Neural crest cell (in vitro differentiated cells): ENCODE measurements at places on chromosomes 16 and 17.

- DNase-seq: no peak
These were observed 44.6 kb downstream of the MARVELD3 start for GRCh38 chr16:71670537-71670936.

DNA sequence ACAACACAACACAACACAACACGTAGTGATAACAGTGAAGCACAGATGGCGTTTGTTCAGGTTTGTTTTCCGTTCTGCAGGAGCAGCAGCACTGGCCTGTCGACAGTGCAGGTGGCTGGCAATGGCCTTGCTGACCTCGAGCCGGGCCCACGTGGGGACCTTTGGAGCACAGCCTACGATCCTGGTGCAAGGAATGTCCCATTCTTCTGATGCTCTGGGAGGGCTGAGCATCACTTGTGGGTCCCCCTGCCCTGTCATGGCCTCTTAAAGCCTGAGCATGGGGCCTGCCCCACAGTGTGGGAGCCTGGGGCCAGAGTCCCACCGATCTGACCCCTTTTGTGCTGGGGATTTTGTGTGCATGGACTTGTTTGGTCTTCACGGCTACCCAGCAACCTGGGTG, 6.8 kb downstream of the MAP2K3 start:
- DNase-seq: no peak

DNA sequence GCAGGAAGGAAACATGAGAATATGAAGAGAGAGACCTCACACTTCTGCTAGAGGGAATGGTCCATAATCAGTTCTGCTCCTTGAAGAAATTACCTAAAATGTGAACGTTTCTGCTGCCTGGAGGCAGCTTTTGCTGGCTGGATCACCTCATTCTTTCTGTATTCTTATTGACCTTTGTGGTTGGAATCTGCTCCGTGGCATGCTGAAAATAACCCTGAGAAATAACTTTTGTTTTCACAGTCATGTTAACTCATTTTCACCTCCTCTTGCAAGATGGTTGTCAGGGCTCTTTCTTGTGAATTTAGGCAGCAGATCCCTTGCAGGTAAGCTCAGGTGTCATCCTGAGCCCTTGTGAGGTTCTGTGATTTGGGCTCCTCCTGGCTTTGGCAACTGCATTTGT, 70.2 kb downstream of the IRF8 start:
- DNase-seq: no peak

GRCh38 chr17:35906191-35906925, 24.2 kb downstream of the RDM1 start:
- DNase-seq: no peak

DNA sequence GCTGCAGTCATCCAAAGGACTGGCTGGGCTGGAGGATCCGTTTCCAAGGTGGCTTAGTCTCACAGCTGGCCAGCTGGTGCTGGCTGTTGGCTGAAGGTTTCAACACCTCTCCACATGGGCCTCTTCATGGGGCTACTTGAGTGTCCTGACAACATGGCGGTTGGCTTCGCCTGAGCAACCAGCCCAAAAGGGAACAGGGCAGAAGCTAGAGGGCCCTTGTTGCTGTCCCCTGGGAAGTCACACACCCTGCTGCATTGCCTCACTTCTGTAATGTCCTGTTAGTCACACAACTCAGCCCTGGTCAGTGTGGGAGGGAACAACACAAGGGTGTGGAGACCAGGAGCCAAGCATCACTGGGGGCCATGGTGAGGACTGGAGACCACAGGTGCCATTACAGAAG, 36.6 kb downstream of the C16orf78 start:
- no peak for DNase-seq

DNA sequence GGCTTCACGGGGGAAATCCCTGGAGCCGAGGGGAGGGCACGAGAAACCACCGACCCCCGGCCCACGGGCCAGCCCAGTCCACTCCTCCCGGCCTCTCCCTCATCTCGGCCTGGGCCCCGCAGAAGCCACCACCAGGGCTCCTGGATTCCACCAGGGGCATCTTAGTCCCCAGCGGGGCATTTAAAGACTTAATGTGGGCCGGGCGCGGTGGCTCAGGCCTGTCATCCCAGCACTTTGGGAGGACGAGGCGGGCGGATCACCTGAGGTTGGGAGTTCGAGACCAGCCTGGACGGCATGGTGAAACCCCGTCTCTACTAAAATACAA, 24.1 kb upstream of the ABR start:
- no peak for DNase-seq

- no peak for DNase-seq
These were observed 146.4 kb downstream of the CHD9NB start for GRCh38 chr16:52906281-52906680.

- no peak for DNase-seq
These were observed 617 bp upstream of the SCRN2 start for GRCh38 chr17:47841488-47842291.

DNA sequence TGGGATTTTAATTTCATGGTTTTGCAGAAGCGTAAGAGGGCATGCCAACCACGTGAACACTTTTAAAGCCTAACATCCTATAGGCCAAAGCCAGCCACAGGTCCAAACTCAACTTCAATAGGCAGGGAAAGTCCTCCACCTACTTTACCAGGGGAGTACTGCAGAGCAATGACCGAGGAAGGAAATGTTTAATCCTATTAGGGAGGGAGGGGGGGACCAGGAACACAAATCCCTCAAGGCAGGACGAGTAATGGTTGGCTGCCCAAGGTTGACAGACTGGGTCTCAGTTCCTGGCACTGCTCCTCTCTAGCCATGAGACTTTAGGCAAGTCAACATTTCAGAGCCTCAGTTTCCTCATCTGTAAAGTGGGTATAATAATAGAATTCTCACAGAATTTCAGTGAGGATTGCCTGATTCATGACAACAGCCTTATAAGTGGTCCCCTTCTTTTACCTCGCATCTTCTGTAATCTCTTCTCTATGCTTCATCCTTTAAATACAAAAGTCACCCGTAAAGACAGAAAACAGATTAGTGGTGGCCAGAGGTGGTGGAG, 315.8 kb downstream of the HAPSTR1 start:
- no peak for DNase-seq

GRCh38 chr17:50837286-50837979, 2.0 kb downstream of the WFIKKN2 start:
- no peak for DNase-seq

GRCh38 chr17:38579934-38580333, 25.8 kb downstream of the SRCIN1 start:
- no peak for DNase-seq

- DNase-seq: no peak
These were observed 182.8 kb downstream of the FTO start for GRCh38 chr16:53886482-53887378.

GRCh38 chr16:50388496-50388895, 19.7 kb upstream of the BRD7 start:
- DNase-seq: no peak

GRCh38 chr17:62867303-62867702, 59.2 kb upstream of the MARCHF10 start:
- no peak for DNase-seq
